ENCODE measurements at places on chromosomes 11 and 22. TPM values are rescaled to one million over a fixed set of nuclear protein-coding genes. Genes with fewer than 3 reads are reported as not detected.
A peak's percentile ranks its signal among the peaks of the same experiment; 100 is the strongest.

DNA sequence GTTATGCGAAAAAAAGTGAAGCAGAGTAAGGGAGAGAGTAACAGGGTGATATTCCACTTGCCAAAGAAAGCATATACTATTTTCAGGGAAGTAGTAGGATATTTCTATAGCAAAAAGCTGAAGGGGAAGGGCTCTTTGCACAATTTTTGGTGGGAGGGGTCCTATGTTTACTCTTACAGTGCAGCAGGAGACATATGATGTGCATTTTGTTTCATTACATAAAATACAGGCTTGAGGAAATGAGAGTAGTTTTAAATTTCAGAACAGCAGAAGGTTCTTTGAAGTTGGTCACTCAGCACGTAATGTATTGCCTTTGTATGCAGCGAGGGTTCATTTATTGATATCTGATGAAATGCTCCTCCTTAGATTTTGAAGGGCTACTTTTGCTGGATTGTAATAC, 3.1 kb upstream of the PIK3IP1 start:
- H3K27me3 ChIP-seq, result no peaks in the 10 kb centered on the region
- peak overlapping the region; percentile 62 for H3K27ac ChIP-seq
- no peak for DNase-seq
- peaks cover 38% of the 10 kb centered on the region for H3K4me1 ChIP-seq
- H3K4me3 ChIP-seq, result peak overlapping the region; percentile 29

- peaks cover 6% of the 10 kb centered on the region for H3K4me1 ChIP-seq
- no peaks in the 10 kb centered on the region for H3K36me3 ChIP-seq
- H3K27me3 ChIP-seq, result no peaks in the 10 kb centered on the region
- no peak for DNase-seq
Observed at GRCh38 chr11:36509201-36509639, 852 bp downstream of the TRAF6 start.

MPPED2 gene
- total RNA-seq, result 3.4 TPM

DNA sequence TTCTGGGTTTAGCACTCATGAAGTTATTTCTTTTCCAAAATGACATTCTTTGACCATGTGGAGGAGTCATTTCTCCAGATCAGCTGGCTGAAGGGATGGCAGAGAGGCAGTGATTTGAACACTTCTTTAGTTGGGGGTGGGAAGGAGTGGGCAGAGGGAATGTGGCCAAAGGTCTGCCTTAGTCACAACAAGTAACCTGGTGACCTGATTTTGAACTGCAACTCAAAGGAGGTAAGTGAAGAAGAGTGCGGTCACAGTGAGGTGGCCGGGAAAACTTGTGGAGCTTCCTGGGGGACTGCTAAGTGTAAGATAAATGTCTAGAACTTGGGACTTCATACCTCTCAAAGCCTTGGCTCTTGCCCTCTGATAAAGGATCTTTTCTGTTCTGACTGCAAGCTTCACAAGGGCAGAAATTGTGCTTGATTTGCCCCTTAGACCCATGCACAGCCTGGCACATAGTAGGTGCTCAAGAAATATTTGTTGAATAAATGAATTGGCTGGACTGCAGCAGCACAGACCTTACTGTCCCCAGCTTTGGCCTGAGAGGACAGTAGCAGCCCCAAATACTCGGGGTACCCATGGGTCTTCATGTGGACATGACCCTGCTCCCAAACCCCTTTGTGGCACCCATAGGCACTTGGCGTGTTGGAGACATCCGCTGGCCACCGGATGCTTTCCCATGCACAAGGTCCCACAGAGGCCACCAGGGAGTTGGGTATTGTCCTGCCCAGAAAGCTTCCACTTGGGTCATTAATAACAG, 99.0 kb upstream of the ALX4 start:
- H3K27ac ChIP-seq, result no peak overlapping the region
- no peaks in the 10 kb centered on the region for H3K27me3 ChIP-seq
- H3K4me1 ChIP-seq, result no peaks in the 10 kb centered on the region
- H3K36me3 ChIP-seq, result no peaks in the 10 kb centered on the region
- no peak overlapping the region for H3K4me3 ChIP-seq

DNA sequence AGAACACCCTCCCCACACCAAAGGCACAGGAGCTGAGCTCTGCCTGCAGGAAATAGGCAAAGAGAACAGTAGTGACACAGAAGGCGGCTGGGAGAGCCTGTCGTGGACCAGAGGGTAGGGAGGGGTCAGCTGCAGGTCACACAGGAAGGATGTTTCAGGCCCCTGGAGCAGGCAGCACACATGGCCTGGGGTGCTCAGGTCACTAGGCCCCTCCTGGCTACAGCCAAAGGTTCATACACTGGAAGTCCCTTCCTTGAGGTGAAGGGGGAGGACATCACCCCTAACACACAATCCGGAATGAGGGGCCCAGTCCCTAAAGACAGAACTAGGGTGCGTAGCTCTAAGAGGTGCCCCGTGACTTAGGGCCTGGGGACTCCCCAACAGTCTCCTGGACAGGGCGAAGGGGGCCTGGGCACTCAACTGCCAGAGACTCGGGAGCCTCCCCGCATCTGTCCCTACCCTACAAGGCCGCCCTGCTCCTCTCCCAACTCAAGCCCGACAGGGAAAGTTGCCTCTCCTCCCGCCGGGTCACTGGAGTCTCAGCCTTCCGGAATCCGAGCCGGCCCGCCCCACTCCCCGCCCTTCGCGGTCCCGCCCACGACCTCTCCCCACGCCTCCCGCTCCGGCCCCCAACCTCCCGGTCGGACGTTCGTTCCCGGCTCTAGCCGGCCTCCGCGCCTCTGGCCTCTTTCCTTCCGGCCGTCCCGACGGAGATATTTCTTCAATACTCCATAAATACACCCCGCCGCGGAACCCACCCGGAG, at the start of gene CYB5R2:
TSS of gene CYB5R2 (minus strand) at position 541 of the 764 bp plus-strand sequence. CDS start 675 bp downstream, outside the sequence.
- H3K27me3 ChIP-seq, result peaks cover 5% of the 10 kb centered on the region
- H3K27ac ChIP-seq, result no peak within 1 kb of the TSS
- peak within 1 kb of the TSS; percentile 73 for H3K4me3 ChIP-seq
- H3K4me1 ChIP-seq, result no peaks in the 10 kb centered on the region

GRCh38 chr22:28883657-28883916, 215 bp downstream of the ZNRF3 start:
- no peaks in the 10 kb centered on the region for H3K36me3 ChIP-seq
- no peaks in the 10 kb centered on the region for H3K27me3 ChIP-seq
- H3K4me1 ChIP-seq, result peaks cover 29% of the 10 kb centered on the region
- H3K27ac ChIP-seq, result peak overlapping the region; percentile 83

APOBEC3G gene
- 1.0 TPM for total RNA-seq

GRCh38 chr11:65780770-65781151, at the start of gene AP5B1:
Gene AP5B1 (minus strand): TSS chr11:65780976. CDS start chr11:65780591, 385 bp downstream.
- H3K27me3 ChIP-seq, result peaks cover 5% of the 10 kb centered on the region
- H3K36me3 ChIP-seq, result peaks cover 33% of the 10 kb centered on the region
- H3K4me1 ChIP-seq, result peaks cover 18% of the 10 kb centered on the region

DNA sequence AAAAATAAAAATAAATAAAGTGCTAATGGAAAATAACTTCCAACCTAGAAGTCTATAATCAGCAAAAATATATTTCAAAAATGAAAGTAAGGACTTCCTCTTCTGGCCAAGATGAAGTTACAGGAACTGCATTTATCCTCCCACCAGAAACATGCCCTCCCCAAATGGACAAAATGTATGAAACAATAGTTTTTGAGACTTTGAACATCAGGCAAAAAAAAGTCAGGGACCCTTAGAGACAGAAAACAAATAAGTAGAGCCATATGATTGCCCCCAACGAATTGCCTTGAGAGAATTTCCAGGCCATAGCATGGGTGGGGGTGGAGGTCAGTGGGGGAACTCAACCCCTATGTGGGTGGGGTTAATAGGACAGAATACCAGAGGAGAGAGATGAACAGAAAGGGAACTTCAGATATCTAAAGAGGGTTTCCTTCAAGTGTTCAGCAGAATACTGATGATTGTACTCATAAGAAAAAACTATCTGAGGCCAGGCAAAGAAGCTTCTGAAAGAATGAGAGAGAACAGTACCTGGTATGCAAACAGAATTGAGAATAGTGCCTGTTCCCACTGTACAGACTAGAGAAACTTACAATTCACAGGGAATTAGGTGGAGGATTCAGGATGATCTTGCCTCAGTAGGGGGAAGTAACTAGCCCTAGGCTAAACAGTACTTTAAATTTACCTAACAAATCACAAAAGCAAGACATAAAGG, 26.6 kb upstream of the IL10RA start:
- no peaks in the 10 kb centered on the region for H3K36me3 ChIP-seq
- no peak overlapping the region for H3K4me3 ChIP-seq
- no peaks in the 10 kb centered on the region for H3K27me3 ChIP-seq
- H3K27ac ChIP-seq, result no peak overlapping the region

- no peaks in the 10 kb centered on the region for H3K36me3 ChIP-seq
- H3K4me3 ChIP-seq, result no peak overlapping the region
- no peaks in the 10 kb centered on the region for H3K27me3 ChIP-seq
- no peaks in the 10 kb centered on the region for H3K4me1 ChIP-seq
- DNase-seq, result no peak
- no peak overlapping the region for H3K27ac ChIP-seq
Observed at GRCh38 chr22:32352681-32353080, 5.0 kb upstream of the RFPL3 start.

GRCh38 chr22:50206599-50206998, 5.8 kb downstream of the SELENOO start:
- no peaks in the 10 kb centered on the region for H3K27me3 ChIP-seq
- DNase-seq, result peak; percentile 76
- peaks cover 33% of the 10 kb centered on the region for H3K4me1 ChIP-seq
- no peak overlapping the region for H3K4me3 ChIP-seq
- H3K27ac ChIP-seq, result peak overlapping the region; percentile 49

PGA5 gene
- not detected for total RNA-seq

RAG1 gene
- 0.24 TPM for total RNA-seq

GRCh38 chr22:49853981-49854831, 562 bp downstream of the ZBED4 start:
- peaks cover 21% of the 10 kb centered on the region for H3K4me1 ChIP-seq
- H3K4me3 ChIP-seq, result peak overlapping the region; percentile 74
- no peaks in the 10 kb centered on the region for H3K36me3 ChIP-seq
- peaks cover 15% of the 10 kb centered on the region for H3K27me3 ChIP-seq
- H3K27ac ChIP-seq, result peak overlapping the region; percentile 20

KCTD14 gene
- total RNA-seq, result not detected

C11orf42 gene
- not detected for total RNA-seq

DNA sequence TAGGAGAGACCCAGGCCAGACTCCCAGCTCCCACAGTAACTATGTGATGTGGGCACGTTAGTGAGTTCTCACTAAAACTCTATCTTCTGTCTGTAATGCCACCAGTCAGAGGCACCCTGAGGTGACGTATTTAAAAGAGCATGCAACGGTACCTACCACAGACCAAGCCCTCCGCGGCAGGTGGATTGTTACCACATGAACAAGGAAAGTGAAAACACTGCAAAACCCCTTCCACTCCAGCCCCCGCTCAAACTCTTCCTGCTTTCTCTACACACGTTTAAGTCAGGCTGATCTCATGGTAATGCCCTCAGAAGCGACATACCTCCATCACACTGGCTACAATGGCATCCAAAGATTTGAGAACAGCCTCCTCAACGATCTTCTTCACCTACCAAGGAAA, 36.7 kb downstream of the SERPIND1 start:
- no peak overlapping the region for H3K27ac ChIP-seq
- no peaks in the 10 kb centered on the region for H3K4me1 ChIP-seq
- H3K4me3 ChIP-seq, result no peak overlapping the region
- H3K36me3 ChIP-seq, result peaks cover 15% of the 10 kb centered on the region
- no peaks in the 10 kb centered on the region for H3K27me3 ChIP-seq

DNA sequence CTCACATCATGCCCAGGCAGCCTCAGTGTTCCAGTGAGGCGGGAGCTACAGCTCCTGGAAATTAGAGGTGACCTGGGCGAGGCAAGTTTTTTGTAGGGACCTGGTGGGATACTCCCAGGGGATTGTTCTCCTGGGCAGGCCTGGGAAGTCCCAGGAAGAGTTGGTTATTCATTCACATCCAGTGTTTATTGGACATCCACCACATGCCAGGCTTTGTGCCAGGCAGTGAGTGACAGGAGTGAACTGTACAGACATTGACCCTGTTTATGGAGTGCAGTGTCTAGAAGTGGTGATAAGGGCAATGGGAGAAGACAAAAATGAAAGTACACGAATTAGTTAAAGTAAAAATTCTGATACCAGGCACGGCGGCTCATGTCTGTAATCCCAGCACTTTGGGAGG, 29.4 kb downstream of the YWHAH start:
- no peak overlapping the region for H3K4me3 ChIP-seq
- H3K36me3 ChIP-seq, result no peaks in the 10 kb centered on the region
- H3K4me1 ChIP-seq, result peaks cover 5% of the 10 kb centered on the region
- DNase-seq, result no peak
- H3K27me3 ChIP-seq, result no peaks in the 10 kb centered on the region

FOSL1 gene
- total RNA-seq, result 12.6 TPM

- H3K36me3 ChIP-seq, result no peaks in the 10 kb centered on the region
- no peak for DNase-seq
- H3K4me1 ChIP-seq, result no peaks in the 10 kb centered on the region
- H3K4me3 ChIP-seq, result no peak overlapping the region
- no peaks in the 10 kb centered on the region for H3K27me3 ChIP-seq
Observed at GRCh38 chr11:119388103-119388502, 6.6 kb upstream of the USP2 start.

GRCh38 chr22:50737728-50738648, at the start of gene ACR:
Gene ACR (plus strand): TSS chr22:50738204. CDS start chr22:50738236, 32 bp downstream.
- peaks cover 2% of the 10 kb centered on the region for H3K27me3 ChIP-seq
- no peak for DNase-seq

- no peaks in the 10 kb centered on the region for H3K4me1 ChIP-seq
- no peak overlapping the region for H3K4me3 ChIP-seq
- DNase-seq, result no peak
- H3K36me3 ChIP-seq, result no peaks in the 10 kb centered on the region
- H3K27ac ChIP-seq, result no peak overlapping the region
Observed at GRCh38 chr11:102473543-102473942, 21.0 kb upstream of the TMEM123 start.

GRCh38 chr11:94558468-94558867, 8.7 kb upstream of the PIWIL4 start:
- no peak for DNase-seq
- H3K36me3 ChIP-seq, result no peaks in the 10 kb centered on the region
- H3K27ac ChIP-seq, result no peak overlapping the region
- H3K27me3 ChIP-seq, result no peaks in the 10 kb centered on the region
- no peak overlapping the region for H3K4me3 ChIP-seq

Measured in psoas muscle (tissue), 8 donors.